ENCODE measurements at places on chromosomes 13 and 19.

GRCh38 chr13:84049443-84050219 is 167.4 kb upstream of the SLITRK1 start:
- H3K4me1 ChIP-seq, result no peaks in the 10 kb centered on the region
- H3K36me3 ChIP-seq, result no peaks in the 10 kb centered on the region
- no peak for DNase-seq
- no peak overlapping the region for H3K4me3 ChIP-seq
- no peaks in the 10 kb centered on the region for H3K27me3 ChIP-seq

- no peaks in the 10 kb centered on the region for H3K36me3 ChIP-seq
- no peak overlapping the region for H3K4me3 ChIP-seq
- no peaks in the 10 kb centered on the region for H3K4me1 ChIP-seq
- DNase-seq, result no peak
- H3K27me3 ChIP-seq, result no peaks in the 10 kb centered on the region
Observed at GRCh38 chr13:80685942-80686341, 345.0 kb upstream of the SPRY2 start.

DNA sequence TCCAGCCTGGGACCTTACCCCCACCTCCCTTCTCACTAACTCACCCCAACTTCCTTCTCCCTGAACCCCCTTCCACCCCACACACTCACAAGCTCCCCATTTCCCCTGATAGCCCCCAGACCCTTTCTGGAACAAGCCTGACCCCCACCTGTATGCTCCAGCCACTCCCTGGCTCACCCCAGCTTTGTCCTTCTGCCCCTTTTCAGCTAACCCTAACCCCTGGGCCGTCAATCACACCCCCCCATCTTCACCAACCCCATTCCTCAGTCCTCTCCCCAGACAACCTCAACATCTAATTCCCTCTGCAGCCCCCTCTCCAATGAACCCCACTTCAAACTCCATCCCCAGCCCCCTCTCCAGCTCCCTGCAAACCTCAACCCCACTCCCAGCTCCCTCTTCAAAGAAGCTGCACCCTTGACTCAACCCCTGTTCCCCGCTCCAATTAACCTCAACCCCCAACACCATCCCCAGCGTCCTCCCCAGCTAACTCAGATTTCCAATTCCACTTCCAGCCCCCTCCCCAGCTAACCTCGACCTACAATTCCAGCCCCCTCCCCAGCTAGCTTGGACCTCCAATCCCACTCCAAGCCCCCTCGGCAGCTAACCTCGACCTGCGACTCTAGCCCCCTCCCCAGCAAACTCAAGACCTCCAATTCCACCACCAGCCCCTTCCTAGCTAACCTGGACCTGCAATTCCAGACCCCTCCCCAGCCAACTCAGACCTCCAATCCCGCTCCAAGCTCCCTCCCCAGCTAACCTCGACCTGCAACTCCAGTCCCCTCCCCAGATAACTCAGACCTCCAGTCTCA is 929 bp downstream of the GNG7 start:
- no peak overlapping the region for H3K4me3 ChIP-seq
- no peak for DNase-seq
- H3K27me3 ChIP-seq, result no peaks in the 10 kb centered on the region
- no peaks in the 10 kb centered on the region for H3K36me3 ChIP-seq

DNA sequence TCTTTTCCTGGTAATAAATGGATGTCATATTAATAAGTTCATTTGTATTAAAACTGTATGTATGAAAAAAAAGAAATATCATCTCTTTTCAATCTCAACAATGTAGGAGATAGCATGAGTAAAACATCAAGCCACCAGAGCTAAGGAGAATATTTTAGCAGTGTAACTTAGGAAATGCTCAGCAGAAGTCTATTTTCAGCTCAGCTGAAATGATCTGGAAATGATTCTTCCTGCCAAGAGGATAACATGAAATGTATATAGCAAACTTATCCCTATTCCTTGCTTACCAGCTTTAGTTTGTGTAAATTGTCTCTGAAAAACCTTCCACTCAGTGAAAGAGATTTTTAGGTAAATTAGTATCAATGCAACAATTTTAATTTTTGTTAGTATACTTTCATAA is 1194.4 kb downstream of the SLITRK1 start:
- H3K27ac ChIP-seq, result peak overlapping the region; percentile 84
- no peak for DNase-seq
- H3K4me1 ChIP-seq, result peaks cover 22% of the 10 kb centered on the region
- no peak overlapping the region for H3K4me3 ChIP-seq
